Fibroblast of skin of right biceps (primary cell): ENCODE measurements at places on chromosomes 16 and 17.
A peak's percentile ranks its signal among the peaks of the same experiment; 100 is the strongest.

GRCh38 chr17:78101112-78101511 lies 27.4 kb downstream of the TMC6 start:
- DNase-seq: no peak

DNA sequence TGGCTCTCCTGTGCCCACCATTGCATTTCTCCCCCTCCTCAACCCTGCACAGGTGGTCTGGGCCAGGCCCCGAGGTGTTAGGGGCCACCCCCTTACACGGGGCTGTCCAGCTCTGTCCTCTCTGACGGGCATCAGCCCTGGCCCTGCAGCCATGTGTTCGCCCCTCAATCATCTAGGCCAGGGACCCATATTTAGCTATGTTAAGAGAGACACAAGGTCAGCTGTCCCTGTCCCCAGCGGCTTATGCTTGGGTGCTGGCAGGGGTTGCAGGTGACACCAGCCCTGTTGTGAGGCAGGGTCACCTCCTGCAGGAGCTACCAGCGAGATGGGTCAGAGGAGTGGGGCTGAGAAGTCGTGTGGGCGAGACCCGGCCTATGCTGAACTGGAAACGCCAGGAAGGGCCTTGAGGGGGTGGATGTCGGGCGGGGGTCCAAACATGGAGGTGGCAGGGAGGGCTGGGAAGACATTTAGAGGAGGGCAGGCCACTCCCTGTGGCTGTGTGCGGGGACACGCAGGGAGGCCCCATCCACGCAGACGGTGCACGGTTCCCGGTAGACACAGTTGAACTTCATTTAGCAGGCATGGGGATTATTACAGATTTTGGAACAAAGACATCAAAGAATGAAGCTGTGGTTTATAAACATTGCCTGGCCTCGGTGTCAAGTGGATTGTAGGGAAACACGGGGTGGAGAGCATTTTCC lies 133.2 kb upstream of the CHMP6 start:
- no peak for DNase-seq

DNA sequence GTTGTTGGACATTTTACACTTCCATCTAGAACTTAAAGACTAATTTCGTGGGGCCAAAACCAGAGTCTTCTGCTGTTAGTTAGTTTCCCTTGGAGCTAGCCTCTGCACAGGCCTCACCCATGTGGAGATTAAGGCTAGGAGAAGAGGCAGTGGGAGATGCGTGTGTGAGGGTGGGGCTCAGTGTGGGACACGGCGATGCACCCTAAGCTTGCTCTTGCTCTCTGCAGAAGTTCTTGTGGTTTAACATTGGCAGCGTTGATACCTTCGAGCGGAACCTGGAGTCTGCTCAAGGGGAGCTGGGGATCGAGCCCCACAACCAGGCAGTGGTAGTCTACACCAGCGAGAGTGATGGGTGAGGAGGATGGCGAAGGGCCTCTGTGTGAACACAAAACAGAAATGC lies 34.0 kb downstream of the DBNDD1 start:
- DNase-seq: no peak

GRCh38 chr16:56617212-56618085 lies 8.1 kb upstream of the MT1E start:
- DNase-seq: peak; percentile 60

GRCh38 chr16:53829186-53829747 lies 125.3 kb downstream of the FTO start:
- DNase-seq: peak; percentile 60

GRCh38 chr16:31451681-31452351 lies 7.5 kb upstream of the ARMC5 start:
- DNase-seq: peak; percentile 79

DNA sequence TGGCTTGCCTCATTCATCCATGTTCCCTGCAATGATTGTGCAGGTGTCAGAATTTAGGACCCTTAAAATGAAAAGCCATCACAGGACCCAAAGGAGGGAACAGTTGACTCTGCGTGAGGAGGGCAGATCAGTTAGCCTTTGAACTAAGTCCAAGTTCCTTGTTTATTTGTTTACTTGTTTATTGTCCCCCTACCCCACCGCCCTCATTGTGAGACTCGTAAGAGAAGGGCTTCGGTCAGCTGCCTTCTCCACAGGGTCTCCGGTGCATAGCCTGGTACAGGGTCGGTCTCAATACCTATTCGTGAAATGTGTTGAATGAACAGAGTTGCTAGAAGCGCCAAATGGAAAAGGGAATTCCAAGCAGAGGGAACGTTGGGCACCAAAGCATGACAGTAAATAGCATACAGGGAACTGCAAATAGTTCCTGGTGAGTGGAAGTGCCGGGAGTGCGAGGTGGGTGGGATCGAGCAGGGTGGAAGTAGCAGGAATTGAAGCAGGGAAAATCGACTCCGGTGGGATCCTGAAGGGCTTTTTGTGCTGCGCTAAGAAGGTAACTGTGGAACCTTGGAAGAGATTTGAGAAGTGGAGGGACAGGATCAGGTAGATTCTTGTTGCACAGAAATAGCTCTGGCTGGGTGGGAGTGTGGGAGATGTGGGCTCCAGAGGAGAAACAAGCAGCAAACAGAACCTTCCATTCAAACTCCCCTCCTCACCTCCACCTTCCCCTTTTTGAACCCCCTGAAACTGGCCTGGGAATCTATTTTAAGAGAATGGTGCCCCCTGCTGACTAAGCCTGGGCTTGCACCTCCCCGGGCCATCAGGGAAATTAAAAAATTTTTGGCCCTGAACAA lies 12.7 kb downstream of the SLC35B1 start:
- DNase-seq: peak; percentile 14

GRCh38 chr16:79098907-79099306 lies 501.6 kb downstream of the MAF start:
- DNase-seq: no peak

GRCh38 chr16:28491230-28491969 lies 474 bp downstream of the CLN3 start:
- DNase-seq: peak; percentile 8

- peak; percentile 31 for DNase-seq
Measured at GRCh38 chr16:85800321-85800669, 800 bp downstream of the COX4I1 start.

- peak; percentile 56 for DNase-seq
Measured at GRCh38 chr16:11072420-11073153, 128.2 kb downstream of the CLEC16A start.

- peak; percentile 50 for DNase-seq
Measured at GRCh38 chr17:49637050-49637449, 40.8 kb downstream of the SPOP start.

DNA sequence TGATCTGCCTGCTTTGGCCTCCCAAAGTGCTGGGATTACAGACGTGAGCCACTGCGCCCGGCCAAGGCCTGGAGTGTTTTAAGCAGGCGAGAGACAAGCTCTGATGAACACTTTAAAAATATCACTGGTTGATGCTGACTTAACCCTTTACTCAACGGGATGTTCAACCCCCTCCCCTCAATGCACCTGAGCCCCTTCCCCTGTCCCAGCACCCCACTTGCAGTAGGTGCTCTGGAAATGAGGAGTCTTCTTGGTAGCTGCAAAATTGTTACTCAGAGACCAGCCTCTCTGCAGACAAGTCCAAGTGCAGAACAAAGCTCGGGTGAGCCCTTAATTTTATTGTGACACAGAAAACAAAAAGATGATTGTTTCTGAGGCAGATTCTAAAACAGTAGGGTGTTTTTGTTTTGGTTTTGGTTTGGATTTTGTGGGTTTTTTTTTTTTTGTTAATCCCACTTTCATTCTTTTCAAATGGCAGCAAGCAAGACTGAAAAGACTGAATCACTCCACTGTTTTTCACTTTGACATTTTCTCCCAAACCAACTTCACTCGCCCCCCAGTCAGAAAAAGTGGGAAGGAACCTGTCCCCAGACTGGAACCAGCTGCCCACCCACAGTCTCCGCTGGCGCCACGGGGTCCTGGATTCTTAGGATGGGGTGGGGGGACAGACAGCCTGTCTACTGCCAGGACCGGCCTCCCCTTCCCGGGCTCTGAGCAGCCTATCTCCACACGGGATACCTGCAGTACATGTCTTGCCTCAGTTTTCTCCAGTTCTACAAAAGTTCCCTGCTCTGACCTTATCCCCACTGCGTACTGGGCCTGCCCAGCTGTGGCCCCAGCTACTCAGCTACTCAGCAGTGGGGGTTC lies 5.2 kb upstream of the PLLP start:
- DNase-seq: no peak

DNA sequence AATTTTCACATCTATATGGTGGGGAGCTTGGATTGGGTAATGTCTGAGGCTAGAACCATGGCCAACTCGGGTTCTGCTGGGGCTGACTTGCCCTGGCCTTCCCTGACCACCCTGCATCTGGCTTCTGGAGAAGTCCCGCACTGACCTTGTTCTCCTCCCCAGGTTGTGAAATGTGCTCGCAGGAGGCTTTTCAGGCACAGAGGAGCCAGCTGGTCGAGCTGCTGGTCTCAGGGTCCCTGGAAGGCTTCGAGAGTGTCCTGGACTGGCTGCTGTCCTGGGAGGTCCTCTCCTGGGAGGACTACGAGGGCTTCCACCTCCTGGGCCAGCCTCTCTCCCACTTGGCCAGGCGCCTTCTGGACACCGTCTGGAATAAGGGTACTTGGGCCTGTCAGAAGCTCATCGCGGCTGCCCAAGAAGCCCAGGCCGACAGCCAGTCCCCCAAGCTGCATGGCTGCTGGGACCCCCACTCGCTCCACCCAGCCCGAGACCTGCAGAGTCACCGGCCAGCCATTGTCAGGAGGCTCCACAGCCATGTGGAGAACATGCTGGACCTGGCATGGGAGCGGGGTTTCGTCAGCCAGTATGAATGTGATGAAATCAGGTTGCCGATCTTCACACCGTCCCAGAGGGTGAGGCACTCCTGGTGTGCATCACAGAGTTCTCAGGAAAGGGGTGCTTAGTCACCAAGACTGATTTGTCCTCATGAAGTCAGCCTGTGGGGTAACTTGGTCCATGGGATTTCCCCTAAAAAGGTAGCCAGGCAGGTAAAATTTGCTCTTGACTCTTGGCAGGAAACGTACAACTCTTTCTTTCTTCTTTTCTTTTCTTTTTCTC lies 6.1 kb downstream of the NOD2 start:
- no peak for DNase-seq

GRCh38 chr17:47299239-47299910 lies 24.4 kb upstream of the EFCAB13 start:
- DNase-seq: no peak

- DNase-seq: no peak
Measured at GRCh38 chr17:29169806-29170591, 10.2 kb downstream of the MYO18A start.

DNA sequence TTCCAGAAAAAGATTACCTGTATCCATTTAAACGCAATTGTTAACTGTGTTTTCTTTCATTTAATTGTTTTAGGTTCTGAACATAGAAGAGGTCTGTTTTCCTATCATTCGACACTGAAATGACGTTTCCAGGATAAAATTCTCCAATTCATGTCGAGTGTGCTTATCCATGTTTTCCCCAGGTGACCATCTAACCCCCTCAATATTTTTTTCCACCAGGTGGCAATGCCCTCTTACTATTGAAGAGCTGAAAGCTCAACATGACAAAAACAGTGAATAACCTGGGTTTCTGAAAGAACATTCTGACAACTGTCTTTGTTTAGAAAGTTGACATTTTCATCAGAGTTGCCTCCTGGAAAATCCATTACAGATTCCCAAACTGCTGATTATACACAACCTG lies 948.7 kb downstream of the KCNJ2 start:
- DNase-seq: peak; percentile 37

GRCh38 chr16:576197-576822 lies 6.5 kb downstream of the PIGQ start:
- no peak for DNase-seq
